ENCODE measurements at places on chromosomes 12 and 14. TPM values are rescaled to one million over a fixed set of nuclear protein-coding genes. Genes with fewer than 3 reads are reported as not detected.

GRCh38 chr12:121390856-121391255 lies 9.1 kb upstream of the RNF34 start:
- H3K36me3 ChIP-seq, result no peaks in the 10 kb centered on the region
- H3K27me3 ChIP-seq, result no peaks in the 10 kb centered on the region
- no peak overlapping the region for H3K27ac ChIP-seq
- no peak for DNase-seq

- no peaks in the 10 kb centered on the region for H3K27me3 ChIP-seq
- H3K27ac ChIP-seq, result no peak overlapping the region
- no peaks in the 10 kb centered on the region for H3K4me1 ChIP-seq
- H3K36me3 ChIP-seq, result no peaks in the 10 kb centered on the region
- no peak overlapping the region for H3K4me3 ChIP-seq
- peak; percentile 62 for DNase-seq
These were observed 139.5 kb downstream of the SMOC1 start for GRCh38 chr14:70018713-70019211.

GRCh38 chr14:81018251-81018650 lies 62.8 kb downstream of the TSHR start:
- no peaks in the 10 kb centered on the region for H3K4me1 ChIP-seq
- no peak overlapping the region for H3K27ac ChIP-seq
- DNase-seq, result no peak
- no peaks in the 10 kb centered on the region for H3K36me3 ChIP-seq

The TM9SF1 gene
- 6.1 TPM for polyA plus RNA-seq

DNA sequence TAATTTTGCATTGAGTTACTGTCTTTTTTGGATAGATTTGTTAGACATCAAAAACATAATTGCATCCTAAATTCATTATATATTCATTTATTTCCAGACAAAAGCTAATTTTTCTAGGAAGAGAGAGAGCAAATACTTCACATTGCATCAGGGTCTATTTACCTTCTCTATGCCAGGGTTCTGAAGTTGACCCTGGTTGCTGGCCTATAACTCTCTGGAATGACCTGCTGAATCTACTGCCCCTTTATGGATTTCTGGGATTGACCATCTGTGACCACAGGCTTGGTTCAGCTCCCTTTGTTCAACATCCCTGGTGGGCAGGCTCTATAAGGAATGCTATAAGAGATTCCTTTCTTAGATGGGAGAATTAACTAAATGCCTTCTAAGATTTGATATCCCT lies 414.8 kb upstream of the STXBP6 start:
- no peaks in the 10 kb centered on the region for H3K4me1 ChIP-seq
- no peaks in the 10 kb centered on the region for H3K36me3 ChIP-seq
- H3K27ac ChIP-seq, result no peak overlapping the region
- no peak for DNase-seq
- no peaks in the 10 kb centered on the region for H3K27me3 ChIP-seq

DNA sequence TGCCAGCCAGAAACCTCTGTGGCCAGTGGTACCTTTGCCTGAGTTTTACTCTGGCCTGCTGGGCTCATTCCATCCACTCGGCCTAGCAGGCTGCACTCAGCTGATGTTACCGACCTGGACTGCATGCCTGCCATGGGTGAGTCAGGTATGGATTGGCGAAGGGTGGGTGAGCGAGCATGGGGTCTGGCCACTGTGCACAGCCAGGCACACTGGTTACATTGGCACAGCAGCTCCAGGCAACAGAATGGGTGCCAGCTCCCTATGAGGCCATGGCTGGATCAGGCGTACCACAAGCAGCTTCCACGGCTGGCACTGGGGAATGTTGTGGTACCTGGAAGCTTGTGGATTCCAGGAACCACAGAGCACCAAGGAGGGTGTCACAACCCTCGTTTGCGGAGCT lies 685.7 kb downstream of the SLC16A7 start:
- no peaks in the 10 kb centered on the region for H3K27me3 ChIP-seq
- no peak overlapping the region for H3K27ac ChIP-seq
- H3K4me3 ChIP-seq, result no peak overlapping the region
- no peaks in the 10 kb centered on the region for H3K4me1 ChIP-seq

The OASL gene
- polyA plus RNA-seq, result 0.42 TPM

DNA sequence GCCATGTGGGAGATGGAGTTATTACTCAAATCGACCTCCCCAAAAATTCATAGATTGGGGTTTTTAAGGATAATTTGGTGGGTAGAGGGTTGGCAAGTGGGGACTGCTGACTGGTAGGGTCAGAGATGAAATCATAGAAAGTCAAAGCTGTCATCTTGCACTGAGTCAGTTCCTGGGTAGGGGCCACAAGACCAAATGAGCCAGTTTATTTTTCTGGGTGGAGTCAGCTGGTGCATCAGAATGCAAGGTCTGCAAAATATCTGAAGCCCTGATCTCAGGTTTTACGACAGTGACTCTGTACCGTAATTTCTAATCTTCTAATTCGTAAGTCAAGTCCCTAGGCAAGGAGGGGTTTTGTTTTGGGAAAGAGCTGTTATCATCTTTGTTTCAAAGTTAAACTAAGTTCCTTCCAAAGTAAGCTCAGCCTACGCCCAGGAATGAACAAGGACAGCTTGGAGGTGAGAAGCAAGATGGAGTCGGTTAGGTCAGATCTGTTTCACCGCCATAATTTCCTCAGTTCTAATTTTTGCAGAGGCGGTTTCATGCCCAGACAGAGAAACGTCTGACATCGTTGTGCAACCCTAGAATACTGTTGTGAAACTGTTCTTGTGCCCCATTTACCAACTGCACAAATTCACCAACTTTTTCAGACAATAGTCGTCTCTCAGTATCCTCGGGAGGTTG lies 104.5 kb upstream of the SFSWAP start:
- H3K27ac ChIP-seq, result no peak overlapping the region
- no peaks in the 10 kb centered on the region for H3K36me3 ChIP-seq
- DNase-seq, result no peak
- H3K4me1 ChIP-seq, result no peaks in the 10 kb centered on the region
- no peak overlapping the region for H3K4me3 ChIP-seq
- no peaks in the 10 kb centered on the region for H3K27me3 ChIP-seq

DNA sequence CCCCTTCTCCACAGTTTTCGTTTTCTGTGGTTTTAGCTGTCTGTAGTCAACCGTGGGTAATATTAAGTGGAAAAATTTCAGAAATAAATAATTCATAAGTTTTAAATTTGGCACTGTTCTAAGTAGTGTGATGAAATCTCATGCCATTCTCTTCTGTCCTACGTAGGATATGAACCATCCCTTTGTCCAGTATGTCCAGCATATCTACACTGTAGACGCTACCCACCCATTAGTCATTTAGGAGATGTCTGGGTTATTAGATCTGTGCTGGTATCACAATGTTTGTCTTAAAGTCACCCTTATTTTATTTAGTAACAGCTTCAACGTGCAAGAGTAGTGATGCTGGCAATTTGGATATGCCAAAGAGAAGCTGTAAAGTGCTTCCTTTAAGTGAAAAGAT lies 44.7 kb downstream of the ATF7IP start:
- peaks cover 36% of the 10 kb centered on the region for H3K4me1 ChIP-seq
- no peak for DNase-seq
- no peaks in the 10 kb centered on the region for H3K27me3 ChIP-seq
- no peak overlapping the region for H3K4me3 ChIP-seq
- no peaks in the 10 kb centered on the region for H3K36me3 ChIP-seq

DNA sequence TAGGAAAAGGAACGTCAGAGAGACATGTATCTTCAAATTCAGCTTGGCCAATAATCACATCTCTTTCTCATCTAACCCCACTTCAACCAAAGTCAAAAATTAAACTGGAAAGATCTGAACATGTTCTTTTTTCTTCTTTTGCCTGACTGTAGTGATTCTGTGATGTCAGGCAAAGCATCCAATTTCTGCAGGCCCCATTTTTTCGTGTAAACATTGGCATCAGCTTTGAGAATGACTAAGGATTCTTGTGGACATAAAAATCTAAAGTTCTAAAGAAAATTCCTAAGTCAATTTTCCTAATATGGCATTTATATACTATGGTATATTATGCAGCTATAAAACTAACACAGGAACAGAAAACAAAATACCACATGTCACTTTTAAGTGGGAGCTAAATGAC lies 89.1 kb downstream of the STXBP6 start:
- no peak overlapping the region for H3K4me3 ChIP-seq
- H3K36me3 ChIP-seq, result no peaks in the 10 kb centered on the region
- DNase-seq, result no peak
- H3K27ac ChIP-seq, result no peak overlapping the region
- peaks cover 30% of the 10 kb centered on the region for H3K4me1 ChIP-seq
- H3K27me3 ChIP-seq, result no peaks in the 10 kb centered on the region
